ENCODE measurements at places on chromosomes 5 and 9. TPM values are rescaled to one million over a fixed set of nuclear protein-coding genes. Genes with fewer than 3 reads are reported as not detected.

Gene PCDHGA10
- 5.2 TPM for total RNA-seq

Gene CER1
- total RNA-seq, result not detected

Gene C9
- 0.11 TPM for total RNA-seq

Gene SUSD3
- total RNA-seq, result not detected

Gene URM1
- total RNA-seq, result 52.5 TPM

Gene WDR38
- total RNA-seq, result not detected

Gene FBP1
- 0.33 TPM for total RNA-seq

Gene FGF1
- 0.09 TPM for total RNA-seq

Gene FOXE1
- total RNA-seq, result not detected

Gene MSX2
- not detected for total RNA-seq

Gene FBXO38
- 45.7 TPM for total RNA-seq

Gene MEGF9
- total RNA-seq, result 5.1 TPM

Gene PCDHGA6
- 2.4 TPM for total RNA-seq

Gene LSM11
- total RNA-seq, result 8.4 TPM

Gene NACC2
- total RNA-seq, result 14.0 TPM

Gene TAF1L
- under 0.01 TPM for total RNA-seq

Gene C1QTNF3
- 1.4 TPM for total RNA-seq

Gene SLC30A5
- total RNA-seq, result 57.1 TPM

Gene ANKRD34B
- total RNA-seq, result under 0.01 TPM

Gene DOCK8
- total RNA-seq, result 5.5 TPM

Gene ANKRD55
- total RNA-seq, result 3.0 TPM

Gene HNRNPH1
- 861 TPM for total RNA-seq

Gene CDH9
- not detected for total RNA-seq

Gene MYO10
- total RNA-seq, result 60.9 TPM

Gene DHFR
- 10.4 TPM for total RNA-seq

Gene TMEM141
- 41.9 TPM for total RNA-seq

Gene RORB
- not detected for total RNA-seq

Gene SHISAL2B
- not detected for total RNA-seq

Gene EFNA5
- 184 TPM for total RNA-seq

Gene ZNF608
- 7.8 TPM for total RNA-seq

Gene LIFR
- 46.1 TPM for total RNA-seq

Gene HRCT1
- 0.98 TPM for total RNA-seq

Gene PDE6A
- 0.11 TPM for total RNA-seq

Gene IFNB1
- total RNA-seq, result not detected

Gene LTC4S
- 0.52 TPM for total RNA-seq

Gene ODF2
- 22.6 TPM for total RNA-seq

Gene SMIM33
- total RNA-seq, result not detected

Gene FCHSD1
- total RNA-seq, result 13.0 TPM

Gene JAK2
- total RNA-seq, result 5.5 TPM

Gene CEMIP2
- 422 TPM for total RNA-seq

Gene TMEM232
- 1.0 TPM for total RNA-seq

Gene IL4
- total RNA-seq, result not detected

Gene SPARC
- total RNA-seq, result 676 TPM

Gene SLC34A1
- total RNA-seq, result not detected

Gene DNM1
- total RNA-seq, result 0.43 TPM

Gene ADGRD2
- total RNA-seq, result not detected

Gene PAIP2
- 109 TPM for total RNA-seq

Gene CTXN3
- not detected for total RNA-seq

Gene NOXA1
- total RNA-seq, result 2.3 TPM

Gene TAS2R1
- total RNA-seq, result not detected

Gene SH3TC2
- 21.3 TPM for total RNA-seq

Gene NAA35
- total RNA-seq, result 21.1 TPM

Gene SHC3
- total RNA-seq, result 0.17 TPM

Gene MARCOL
- total RNA-seq, result not detected

Gene MYORG
- 1.2 TPM for total RNA-seq

Gene INSYN2B
- total RNA-seq, result 0.87 TPM

Gene ZNF474
- total RNA-seq, result 0.11 TPM

Gene SEMA6A
- 31.0 TPM for total RNA-seq
